ENCODE measurements at places on chromosomes 12 and 14. TPM values are rescaled to one million over a fixed set of nuclear protein-coding genes. Genes with fewer than 3 reads are reported as not detected.

Gene KRT77
- total RNA-seq, result not detected

Gene FGD4
- total RNA-seq, result 1.8 TPM

DNA sequence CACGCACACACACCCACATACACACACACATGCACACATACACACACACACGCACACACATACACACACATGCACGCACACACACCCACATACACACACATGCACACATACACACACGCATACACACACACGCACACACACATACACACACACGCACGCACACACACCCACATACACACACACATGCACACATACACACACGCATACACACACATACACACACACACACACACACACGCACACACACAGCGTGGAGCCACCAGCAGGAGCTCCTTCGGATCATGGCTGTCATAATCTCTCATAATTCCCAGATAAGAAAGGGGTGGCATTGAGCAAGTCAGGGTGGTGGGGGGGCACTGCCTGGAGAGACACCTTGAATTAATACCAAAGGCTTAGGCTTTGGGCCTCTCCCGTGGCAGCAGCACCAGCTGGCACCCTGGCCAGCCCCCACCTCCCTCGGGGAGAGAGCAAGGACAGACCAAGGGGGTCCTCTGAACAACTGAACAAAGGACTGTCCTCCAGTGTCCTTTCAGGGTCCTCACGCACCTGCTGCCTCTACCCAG, 21.9 kb downstream of the ANO2 start:
- no peak for DNase-seq

DNA sequence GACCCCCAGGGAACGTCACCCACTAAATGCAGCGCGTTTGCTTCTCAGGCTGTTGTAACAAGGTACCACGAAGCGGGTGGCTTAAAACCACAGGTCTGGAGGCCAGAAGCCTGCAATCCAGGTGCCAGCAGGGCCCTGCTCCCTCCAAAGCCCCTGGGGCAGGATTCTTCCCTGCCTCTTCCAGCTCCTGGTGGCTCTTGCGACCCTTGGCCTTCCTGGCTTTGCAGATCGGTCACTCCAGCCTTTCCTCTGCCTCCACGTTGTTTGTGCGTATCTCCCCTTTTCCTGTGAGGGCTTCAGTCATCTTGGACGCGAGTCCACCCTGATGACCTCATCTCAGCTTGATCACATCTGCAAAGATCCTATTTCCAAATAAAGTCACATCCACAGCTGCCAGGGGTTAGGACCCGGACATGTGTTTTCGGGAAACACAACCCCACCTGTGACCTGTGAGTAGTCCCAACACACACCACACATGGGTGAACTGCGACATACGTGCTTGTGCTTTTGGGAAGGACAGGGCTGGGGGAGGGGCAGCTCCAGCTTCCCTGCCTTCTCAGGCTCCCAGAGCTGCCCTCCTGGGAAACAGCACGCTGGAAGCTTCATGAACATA, 114.5 kb upstream of the NCOR2 start:
- no peak for DNase-seq

Measured in activated B cell treated with CpG ODN at 0.5 μM for 24 hours (primary cell).